ENCODE measurements at places on chromosomes 13 and 19.

DNA sequence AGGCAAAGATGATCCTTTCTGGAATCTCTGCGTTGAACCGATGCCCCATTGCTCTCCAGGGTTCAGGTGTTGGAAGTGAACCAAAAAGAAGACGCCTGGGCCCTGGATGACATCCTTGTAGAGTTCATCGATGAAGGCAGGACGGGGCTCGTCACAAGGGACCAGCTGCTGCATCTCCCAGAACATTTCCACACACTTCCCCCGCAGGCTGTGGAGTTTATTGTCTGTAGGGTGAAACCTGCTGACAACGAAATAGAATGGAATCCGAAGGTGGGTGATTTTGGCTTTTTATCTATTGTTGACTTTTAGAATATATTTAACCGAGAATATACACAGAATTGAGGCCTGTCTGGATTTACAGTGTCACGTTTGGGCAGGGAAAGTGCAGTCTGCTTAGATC is 58.4 kb downstream of the SLC7A9 start:
- DNase-seq: no peak

- DNase-seq: no peak
These were observed 65.1 kb downstream of the TM9SF2 start for GRCh38 chr13:99566125-99567083.

DNA sequence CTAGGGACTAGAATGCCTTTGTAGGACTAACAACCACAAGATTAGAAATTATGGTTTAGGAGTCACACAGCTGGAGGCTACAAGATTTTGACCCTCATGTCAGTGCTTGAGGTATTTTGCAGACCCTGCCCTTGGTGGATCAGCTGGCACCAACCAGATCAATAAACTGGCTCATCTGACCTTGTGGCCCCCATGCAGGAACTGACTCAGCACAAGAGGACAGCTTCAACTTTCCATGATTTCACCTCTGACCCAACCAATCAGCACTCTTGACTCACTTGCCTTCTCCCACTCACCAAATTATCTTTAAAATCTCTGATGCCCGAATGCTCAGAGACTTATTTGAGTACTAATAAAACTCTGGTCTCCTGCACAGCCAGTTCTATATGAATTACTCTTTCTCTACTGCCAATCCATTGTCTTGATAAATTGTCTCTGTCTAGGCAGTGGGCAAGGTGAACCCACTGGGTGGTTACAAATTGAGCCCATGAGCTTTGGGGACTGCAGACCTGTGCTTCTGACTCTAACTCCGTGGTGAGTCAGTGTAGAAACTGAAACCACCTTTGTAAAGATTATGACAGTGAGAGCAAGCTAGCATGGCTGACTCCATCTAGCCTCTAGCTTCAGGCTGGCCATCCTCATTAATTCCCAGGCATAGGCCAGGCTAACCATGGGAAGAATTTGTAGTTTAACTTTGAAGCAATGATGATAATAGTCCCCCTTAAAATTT is 33.9 kb upstream of the CEACAM8 start:
- DNase-seq: no peak

DNA sequence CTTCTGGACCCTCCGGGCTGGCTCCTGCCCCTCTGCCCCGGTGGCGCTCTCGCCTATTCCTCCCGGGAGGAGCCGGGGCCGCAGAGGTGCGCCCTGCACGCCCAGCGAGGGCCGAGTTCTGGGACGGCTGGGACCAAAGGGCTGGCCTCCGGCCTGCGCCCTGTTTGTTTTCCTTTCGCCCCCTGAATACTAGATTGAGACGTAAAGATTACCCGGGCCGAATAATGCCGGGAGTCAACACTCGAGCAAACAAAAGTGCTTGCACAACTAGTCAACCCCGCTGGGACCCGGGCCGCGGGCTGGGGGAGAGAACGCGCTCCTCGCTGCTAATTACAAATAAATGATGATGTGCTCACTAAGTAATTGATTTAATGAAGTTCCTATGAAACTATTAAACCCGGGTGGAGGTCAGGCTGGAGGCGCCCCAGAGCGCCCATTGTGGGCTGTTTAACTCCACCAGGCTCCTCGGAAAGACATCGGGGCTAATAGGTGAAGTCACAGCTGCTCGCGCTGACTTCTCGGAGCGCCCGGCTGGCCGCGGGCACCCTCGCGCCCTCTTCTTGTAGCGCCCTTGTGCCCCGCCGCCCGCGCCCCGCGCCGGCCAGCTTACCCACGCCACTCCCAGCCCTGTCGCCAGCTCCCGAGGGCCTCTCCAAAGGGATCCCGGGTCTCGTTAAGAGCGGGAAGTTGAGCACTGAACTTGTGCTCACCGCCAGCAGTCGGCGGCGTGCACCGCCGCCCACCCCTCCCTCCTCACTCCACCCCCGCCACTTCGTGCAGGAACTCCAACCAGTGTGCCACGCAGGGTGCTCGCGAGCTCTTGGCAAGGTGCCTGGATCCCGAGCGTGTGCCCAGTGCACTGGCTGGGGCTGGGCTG is 14.9 kb downstream of the ZIC5 start:
- DNase-seq: no peak

- no peak for DNase-seq
These were observed 68.8 kb downstream of the CHST8 start for GRCh38 chr19:33690378-33691029.

DNA sequence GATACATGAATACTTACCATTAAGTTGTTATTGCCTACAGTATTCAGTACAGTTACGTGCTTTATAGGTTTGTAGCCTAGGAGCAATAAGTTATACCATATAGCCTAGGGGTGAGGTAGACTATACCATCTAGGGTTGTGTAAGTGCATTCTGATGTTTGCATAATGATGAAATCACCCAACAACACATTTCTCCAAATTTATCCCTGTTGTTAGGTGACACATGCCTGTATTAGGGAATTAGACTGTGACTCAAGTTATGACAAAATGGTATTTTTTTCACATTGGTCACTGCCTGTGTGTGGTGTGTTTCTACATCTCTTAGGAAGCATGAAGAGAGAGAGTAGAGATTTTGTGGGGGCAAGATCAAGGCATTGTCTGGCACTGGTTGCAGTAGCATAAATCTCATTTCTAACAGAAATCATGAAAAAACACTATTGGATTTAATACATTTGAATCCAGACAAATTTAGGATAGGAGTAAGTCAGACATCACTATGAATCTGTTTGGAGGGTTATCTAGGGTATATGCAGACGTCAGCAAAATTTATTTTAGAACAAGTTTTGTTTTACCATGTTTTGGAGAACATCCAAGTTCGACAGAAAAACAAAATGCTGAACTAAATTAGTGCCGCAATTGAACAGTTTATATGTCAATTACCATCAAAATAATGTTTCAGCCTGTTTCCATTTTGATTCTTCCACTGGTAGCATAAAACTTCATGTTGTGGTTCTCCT is 332.1 kb downstream of the LMO7 start:
- no peak for DNase-seq

GRCh38 chr19:24069905-24070657 is 16.9 kb upstream of the ZNF254 start:
- DNase-seq: no peak

DNA sequence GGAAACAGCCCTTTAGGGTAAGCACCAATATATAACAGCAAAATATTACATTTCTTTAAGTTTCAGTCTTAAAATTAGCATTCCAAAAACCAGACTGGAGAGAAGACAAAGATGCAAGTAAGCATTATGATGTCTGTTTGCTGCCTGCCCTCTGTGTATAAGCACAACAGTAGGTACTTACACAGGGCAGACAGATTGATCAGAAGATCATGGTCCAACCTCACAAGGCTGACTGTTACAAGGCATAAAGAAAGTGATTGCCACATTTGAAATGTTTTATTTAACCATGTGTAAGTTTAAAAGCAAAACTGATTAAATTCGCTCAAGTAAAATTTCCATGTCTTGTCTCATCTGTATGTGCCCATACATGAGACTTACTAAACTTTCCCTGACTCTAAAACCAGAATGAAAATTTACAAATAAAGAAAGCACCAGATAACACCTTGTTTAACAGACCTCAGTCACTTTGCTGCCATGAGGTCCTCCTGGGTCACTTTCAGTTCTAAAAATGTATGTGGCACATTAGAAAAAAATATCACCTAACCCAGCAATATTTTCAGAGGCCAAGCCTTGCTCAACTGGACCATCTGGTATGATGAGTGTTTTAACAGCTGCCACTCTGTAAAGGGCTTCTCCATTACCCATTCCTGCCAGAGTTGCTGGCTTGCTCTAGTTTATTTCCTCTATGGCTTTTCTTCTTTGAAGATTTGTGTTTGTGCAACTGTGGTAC is 297.0 kb downstream of the RBM26 start:
- DNase-seq: no peak

- DNase-seq: no peak
These were observed 348.9 kb downstream of the UQCRFS1 start for GRCh38 chr19:28864024-28864503.

DNA sequence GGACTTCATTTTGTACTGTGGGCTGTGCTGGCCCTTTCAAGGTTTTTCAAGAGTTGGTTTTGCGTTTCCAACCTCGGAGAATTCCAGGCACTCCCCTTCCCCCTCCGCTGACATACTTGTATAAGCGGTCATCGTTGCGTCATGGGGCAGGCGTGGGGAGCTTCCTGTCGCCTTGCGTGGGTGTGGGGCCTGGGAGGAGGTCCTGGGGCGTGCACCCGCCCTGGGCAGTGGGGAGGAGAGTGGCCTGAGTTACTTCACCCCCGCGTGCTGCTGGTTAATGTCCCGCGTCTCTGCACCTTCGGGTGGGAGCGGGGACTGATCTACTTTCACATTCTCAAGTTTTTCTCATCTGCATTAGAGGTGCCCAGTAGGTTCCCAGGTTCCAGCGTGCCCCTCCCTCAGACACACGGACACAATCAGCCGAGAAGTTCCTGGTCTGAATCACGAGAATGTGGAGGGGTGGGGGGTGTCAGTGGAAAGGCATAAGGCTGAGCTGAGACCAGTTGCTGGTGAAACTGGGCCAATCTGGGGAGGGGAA is 4.1 kb downstream of the IER2 start:
- peak; percentile 69 for DNase-seq

GRCh38 chr19:16901491-16902175 is 12.8 kb downstream of the F2RL3 start:
- no peak for DNase-seq

- no peak for DNase-seq
These were observed 26.5 kb downstream of the MYCBP2 start for GRCh38 chr13:77300176-77301037.

DNA sequence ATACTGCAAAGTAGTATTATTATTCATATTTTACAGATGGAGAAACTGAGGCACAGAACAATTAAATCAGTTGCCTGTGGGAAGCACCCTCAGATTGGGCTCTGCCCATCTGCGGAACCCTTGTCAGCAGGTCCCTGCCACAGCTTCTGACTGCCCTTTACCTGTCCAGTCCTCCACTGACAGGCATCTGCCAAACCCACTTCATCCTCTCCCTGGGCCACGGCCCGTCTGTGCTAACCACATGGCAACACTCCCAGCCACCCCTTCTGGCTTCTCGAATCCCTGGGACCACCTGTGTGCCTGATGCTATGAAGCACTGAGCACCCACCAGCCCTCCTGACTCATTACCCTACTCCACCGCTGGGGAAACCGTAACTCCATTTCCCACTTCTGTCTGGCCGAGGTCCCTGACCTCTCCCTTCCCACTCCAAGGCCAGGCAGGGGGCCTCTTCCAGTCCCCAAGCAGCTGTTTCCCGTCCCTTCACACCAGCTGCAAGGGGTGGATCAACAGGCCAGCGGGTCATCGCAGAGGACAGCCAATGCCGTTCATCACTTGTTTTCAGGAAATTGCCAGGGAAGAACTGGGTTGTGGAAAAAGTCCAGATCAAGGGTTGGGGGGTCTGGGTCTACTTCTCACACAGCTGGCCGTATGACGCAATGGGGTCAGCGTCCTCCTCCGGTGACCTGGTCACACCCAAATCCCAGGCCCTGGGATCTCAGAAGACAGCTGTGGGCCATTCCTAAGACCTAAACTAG is 2.5 kb downstream of the KANK3 start:
- no peak for DNase-seq

GRCh38 chr19:3336680-3337523 is 29.5 kb upstream of the NFIC start:
- DNase-seq: no peak

DNA sequence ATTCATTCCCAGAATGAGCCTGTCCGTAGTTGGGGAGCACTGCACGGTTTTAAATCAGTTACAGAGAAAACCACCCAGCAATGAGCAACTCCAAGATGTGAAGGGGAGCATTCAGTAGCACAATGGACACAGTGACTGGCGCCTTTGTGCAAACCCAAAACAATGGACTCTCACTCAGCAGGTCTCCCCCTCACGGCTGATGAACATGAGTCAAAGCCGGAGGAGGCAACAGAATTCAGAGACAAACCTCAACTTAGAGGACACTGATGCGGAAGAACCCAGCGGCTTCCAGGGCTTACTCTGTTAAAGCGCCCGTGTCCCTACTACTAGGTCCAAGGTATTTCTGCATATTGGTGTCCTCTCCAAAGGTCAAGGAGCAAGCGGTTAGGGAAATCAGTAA is 17.7 kb downstream of the PLEKHF1 start:
- no peak for DNase-seq

- no peak for DNase-seq
These were observed 8.7 kb downstream of the TNFSF9 start for GRCh38 chr19:6539514-6539913.

- DNase-seq: no peak
These were observed 23.8 kb upstream of the MEDAG start for GRCh38 chr13:30882026-30882850.

Measured in astrocyte of the cerebellum (primary cell).